ENCODE measurements at places on chromosomes 13 and 19. TPM values are rescaled to one million over a fixed set of nuclear protein-coding genes. Genes with fewer than 3 reads are reported as not detected.
A peak's percentile ranks its signal among the peaks of the same experiment; 100 is the strongest.

DNA sequence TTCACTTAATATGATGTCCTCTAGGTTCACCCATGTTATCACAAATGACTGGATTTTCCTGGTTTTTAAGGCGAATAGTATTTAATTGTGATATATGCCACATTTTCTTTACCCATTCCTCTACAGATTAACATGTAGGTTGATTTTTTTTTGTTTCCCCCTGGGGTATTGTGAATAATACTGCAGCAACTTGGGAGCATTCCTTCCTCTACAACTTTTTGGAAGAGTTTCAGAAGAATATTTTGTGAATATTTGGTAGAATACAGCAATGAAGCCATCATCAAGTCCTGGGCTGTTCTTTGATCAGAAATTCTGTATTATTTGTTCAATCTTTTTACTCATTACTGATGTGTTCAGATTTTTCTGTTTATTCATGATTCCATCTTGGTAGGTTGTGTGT, 5.6 kb upstream of the ZNF331 start:
- no peak for DNase-seq

DNA sequence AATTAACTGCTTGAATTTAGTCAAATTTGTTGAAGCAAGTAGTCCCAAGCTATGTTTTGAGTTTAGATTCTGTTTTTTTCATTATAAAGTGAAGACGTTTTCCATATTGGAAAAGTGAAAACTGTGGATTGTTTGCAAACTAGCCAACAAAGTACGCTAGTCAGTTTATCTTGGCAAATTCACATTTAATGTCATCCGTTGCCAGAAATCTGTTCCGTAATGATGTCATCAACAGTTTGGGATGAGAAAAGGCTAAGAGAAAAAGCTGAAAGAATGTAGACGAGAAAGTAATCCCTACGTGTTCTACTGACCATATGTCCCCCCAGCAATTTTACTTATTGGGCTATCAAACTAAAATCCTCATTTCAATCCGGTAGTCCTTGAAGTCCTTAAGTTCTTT, 419.6 kb downstream of the GPC6 start:
- no peak for DNase-seq

- no peak for DNase-seq
These were observed 137.2 kb upstream of the DACH1 start for GRCh38 chr13:72004246-72004645.

DNA sequence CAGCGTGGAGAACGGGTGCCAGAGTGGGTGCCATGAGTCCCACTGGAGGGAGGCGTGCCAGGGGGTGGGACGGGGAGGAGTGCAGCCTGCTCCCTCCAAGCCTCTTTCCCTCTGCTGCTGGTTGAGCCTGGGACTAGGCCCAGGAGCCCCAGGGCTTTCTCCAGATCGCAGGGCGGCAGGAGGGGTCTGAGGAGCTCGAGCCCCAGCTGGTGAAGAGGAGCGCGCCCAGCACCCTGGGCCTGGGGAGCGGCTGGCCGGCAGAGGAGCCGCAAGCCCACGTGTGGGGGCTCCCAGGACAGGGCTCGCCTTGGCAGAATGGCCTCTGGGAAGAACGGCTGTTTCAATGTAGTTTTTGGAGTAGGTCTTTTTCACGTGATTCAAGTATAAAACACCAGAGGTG, 12.2 kb upstream of the DCUN1D2 start:
- no peak for DNase-seq

DNA sequence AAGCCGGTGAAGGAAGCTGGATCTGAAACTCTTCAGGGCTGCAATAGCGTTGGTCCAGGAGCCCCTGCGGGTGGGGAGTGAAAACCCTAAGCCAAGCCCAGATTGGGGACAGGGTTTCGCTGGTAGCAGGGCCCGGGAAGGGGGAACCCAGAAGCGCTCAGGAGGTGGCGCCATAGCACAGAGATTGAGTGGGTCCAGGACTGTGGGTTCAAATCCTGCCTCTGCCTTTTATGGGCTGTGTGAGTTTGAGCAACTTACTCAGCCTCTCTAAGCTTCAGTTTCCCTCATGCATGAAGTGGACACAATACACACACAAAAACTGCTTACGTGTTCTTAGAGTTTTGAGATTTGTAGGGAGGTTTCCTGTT, 8.3 kb upstream of the SYCN start:
- peak; percentile 17 for DNase-seq

GRCh38 chr13:30787738-30788525, 52.6 kb downstream of the ALOX5AP start:
- DNase-seq, result no peak

GRCh38 chr19:16141043-16141442, 2.4 kb upstream of the HSH2D start:
- no peak for DNase-seq

- DNase-seq, result peak; percentile 50
These were observed 23.3 kb downstream of the IL12RB1 start for GRCh38 chr19:18063463-18063862.

- DNase-seq, result no peak
These were observed 1277.1 kb upstream of the MIR17HG start for GRCh38 chr13:90070362-90070761.

DNA sequence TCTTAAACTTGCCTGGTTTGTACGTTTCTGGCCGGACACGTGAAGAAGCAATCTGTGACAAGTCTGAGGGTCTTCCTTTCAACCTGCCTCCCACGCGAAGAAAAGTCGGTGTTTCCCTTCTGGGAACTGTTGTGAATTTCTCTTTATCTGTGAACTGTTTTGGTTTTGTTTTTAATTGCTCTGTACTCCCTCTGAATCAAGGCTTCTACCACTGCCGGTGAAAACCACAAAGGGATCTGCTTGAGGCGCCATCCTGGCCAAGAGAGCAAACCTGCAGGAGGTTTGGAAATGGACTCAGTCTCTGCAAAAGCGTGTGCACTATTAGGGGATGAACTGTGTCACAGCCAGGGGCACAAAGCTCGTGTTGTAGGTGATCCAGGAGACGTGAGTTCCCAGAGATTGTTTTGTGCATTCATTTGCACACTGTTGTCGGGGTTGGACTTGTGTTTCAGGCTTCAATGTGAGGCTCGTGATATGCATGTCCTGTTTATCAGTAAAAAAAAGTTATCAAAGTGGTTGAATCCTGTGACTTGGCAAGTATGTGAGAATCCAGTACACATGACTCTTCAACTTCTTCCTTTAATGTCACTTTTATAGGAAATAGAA, 9.7 kb downstream of the SIGLEC8 start:
- DNase-seq, result no peak

- peak; percentile 99 for DNase-seq
These were observed 7.3 kb upstream of the PTPRH start for GRCh38 chr19:55216461-55217198.

- DNase-seq, result no peak
These were observed 72.9 kb downstream of the FGF14 start for GRCh38 chr13:102328909-102329308.

DNA sequence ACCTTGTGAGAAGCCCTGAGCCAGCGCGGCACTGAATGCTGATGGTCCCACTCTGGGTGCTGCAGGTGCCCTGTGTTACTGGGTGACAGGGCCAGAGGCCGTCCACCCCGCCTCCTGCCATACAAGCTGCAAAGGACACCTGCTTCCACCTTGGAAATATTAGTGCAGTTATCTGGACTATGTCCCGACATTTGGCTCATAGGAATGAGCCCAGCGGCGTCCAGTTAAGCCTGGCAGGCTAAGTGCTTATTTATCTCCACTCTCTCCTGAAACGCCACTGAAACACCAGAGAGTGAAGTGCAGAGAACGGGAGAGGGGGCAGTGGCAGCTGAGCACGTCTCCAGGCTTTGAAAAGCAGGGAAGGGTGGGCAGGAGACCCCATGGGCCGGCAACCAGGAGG, 145.8 kb downstream of the KDM4B start:
- no peak for DNase-seq

- no peak for DNase-seq
These were observed 406.3 kb downstream of the COG6 start for GRCh38 chr13:40061466-40062450.

GRCh38 chr13:107960301-107960700, 255.0 kb downstream of the LIG4 start:
- DNase-seq, result no peak

DNA sequence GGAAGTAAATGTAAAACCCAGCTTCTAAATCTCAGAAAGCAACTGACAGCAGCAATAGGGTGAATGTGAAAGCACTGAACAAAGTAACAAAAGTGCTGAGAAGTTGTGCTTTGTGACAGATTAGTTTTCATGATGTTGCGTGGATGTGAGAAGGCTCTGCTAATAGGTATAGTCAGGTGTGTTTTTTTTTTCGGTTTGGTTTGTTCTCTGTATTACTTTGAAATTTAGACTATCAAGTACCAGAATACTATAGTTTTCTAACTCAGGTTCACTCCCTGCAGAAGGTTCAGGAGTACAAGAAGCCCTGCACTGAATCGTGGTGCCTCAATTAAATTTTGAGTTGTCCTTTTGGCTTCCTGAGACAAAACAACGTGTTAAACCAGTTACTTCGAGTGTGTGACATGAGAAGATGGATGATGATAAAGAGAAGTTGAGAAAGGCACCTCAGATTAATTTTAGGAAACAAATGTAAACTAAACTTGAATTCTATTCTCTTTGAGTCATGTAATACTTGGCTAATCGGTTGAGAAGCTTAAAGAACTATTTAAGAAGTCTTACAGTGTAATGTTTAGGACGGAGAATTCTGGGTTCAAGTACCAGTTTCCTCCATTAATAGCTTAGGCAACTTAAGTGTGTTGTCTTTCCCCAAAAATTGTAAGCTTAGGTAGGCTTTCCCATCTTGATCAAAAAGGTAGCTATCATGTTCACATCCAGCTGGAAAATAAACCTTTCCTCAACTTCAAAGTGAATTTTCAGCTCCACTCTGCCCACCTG, 10.3 kb downstream of the MIR17HG start:
- no peak for DNase-seq

- DNase-seq, result peak; percentile 41
These were observed 292.1 kb downstream of the SPRY2 start for GRCh38 chr13:80048802-80049201.

GRCh38 chr13:112812306-112813055, 122.6 kb downstream of the ATP11A start:
- no peak for DNase-seq

DNA sequence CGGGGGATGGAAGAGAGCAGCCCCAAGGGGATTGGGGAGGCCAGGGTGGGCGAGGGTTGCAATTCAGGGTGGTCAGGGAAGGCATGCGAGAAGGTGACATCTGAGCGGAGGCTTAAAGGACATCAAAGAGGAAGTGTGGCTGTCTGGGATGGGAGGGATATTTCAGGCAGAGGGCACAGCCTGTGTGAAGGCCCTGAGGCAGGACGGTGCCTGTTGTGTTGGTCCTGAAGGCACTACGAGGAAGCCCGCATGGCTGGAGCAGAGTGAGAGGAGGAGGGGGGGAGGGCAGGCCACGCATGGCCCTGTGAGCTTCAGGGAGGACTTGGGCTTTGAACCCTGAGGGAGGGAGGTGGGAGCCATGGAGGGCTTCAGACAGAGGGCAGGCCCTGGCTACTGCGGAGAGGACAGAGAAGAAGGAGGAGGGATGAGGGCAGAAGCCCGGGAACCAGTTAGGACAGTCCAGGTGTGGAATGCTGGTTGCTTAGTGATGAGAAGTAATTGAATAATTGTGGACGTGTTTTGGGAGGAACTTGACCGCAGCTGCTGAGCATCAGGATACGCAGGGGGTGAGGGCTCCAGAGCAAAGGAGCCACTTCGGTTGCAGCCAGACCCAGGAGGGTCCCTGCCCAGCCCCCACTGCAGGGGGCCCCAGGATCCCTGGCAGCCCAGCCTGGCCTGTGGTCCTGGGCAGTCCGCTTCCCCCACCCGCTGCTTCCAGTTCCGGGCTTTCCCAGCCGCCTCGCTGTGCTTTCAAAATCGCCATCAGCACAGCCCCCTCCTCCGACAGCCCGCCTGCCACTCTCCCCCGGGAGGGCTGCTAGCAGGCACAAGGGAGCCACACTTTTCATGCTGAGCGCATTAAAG, 6.2 kb downstream of the TLE6 start:
- DNase-seq, result peak; percentile 31

- no peak for DNase-seq
These were observed 129.3 kb upstream of the SPACA7 start for GRCh38 chr13:112246731-112247470.

GRCh38 chr13:108496362-108497210, 132.8 kb upstream of the MYO16 start:
- no peak for DNase-seq

DNA sequence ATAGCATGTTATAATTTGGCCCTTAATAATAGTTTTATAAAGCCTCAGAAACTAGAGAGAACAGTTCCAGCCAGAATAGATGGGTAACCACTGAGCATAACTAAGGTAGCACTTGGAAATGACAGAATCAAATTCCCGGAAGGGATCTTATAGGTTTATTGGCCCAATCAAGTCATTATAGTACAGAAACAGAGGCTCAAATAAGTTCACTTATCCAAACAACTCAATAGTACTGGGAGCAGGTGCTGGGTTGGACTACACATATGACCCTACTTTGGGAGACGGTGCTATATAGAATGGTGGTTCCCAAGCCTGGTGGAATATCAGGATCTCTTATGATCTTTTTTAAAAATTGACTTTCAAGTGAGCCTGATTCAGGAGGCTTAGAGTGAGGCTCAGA, 32.7 kb upstream of the OLFM4 start:
- no peak for DNase-seq

GRCh38 chr13:91539286-91540157, 141.1 kb downstream of the GPC5 start:
- DNase-seq, result no peak

DNA sequence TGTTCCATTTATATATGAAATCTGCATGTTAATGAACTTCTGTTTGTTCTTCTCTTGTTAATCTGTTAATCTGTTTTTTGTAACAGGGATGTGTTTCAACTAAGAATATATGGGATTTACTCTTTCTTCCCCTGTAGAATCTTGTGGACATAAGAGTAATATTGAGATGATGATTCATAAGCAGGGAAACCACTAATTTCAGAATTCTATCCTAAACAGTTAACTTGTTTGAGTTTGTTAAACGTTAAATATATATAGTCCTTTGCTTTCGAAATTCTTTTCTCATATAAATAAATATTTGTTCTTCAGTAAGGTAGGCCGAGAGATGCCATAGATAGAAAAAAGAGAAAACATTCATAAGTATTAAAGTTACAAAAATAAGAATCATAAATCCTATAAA, 1052.2 kb upstream of the SPRY2 start:
- DNase-seq, result no peak

- DNase-seq, result no peak
These were observed 53.9 kb downstream of the ANKRD10 start for GRCh38 chr13:110860983-110861382.

DNA sequence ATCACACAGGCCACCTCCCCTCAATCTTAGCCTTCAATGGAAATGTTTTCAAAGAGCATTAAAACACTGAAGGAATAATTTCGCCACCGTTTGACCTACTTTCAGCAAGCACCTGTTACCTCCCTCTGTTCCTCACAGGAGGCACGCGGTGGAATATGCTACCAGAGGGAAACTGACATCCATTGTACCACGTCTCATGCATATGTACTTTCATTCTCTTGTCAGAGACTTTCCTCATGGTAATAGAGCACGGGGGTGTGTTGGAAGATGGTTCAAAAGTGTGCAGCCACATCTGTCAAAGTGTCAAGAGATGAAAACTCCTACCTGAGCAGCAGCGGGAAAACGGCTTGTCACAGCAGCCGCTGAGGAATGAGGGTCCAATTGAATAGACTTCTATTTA, 143.4 kb downstream of the NALCN start:
- DNase-seq, result no peak

The CEACAM3 gene
- not detected for total RNA-seq

The C13orf42 gene
- 0.49 TPM for total RNA-seq

The PDE4C gene
- 0.20 TPM for total RNA-seq

The FRY gene
- 12.8 TPM for total RNA-seq

The MCEMP1 gene
- not detected for total RNA-seq

The ZNF223 gene
- 1.9 TPM for total RNA-seq

The PODNL1 gene
- not detected for total RNA-seq

The LGI4 gene
- not detected for total RNA-seq

The MAST3 gene
- total RNA-seq, result 3.0 TPM

The GIPC1 gene
- 58.7 TPM for total RNA-seq

The ZNF135 gene
- 0.87 TPM for total RNA-seq

The GDF15 gene
- 281 TPM for total RNA-seq

The FGF22 gene
- not detected for total RNA-seq
